ENCODE measurements at places on chromosomes 11 and 22.

- DNase-seq, result no peak
Measured at GRCh38 chr11:34120651-34121050, 15.2 kb downstream of the NAT10 start.

- no peak for DNase-seq
Measured at GRCh38 chr22:36955691-36956090, 42.3 kb downstream of the CSF2RB start.

GRCh38 chr11:47387944-47388696, 9.8 kb upstream of the SPI1 start:
- peak; percentile 86 for DNase-seq

- no peak for DNase-seq
Measured at GRCh38 chr11:43393765-43394355, 35.1 kb downstream of the TTC17 start.

DNA sequence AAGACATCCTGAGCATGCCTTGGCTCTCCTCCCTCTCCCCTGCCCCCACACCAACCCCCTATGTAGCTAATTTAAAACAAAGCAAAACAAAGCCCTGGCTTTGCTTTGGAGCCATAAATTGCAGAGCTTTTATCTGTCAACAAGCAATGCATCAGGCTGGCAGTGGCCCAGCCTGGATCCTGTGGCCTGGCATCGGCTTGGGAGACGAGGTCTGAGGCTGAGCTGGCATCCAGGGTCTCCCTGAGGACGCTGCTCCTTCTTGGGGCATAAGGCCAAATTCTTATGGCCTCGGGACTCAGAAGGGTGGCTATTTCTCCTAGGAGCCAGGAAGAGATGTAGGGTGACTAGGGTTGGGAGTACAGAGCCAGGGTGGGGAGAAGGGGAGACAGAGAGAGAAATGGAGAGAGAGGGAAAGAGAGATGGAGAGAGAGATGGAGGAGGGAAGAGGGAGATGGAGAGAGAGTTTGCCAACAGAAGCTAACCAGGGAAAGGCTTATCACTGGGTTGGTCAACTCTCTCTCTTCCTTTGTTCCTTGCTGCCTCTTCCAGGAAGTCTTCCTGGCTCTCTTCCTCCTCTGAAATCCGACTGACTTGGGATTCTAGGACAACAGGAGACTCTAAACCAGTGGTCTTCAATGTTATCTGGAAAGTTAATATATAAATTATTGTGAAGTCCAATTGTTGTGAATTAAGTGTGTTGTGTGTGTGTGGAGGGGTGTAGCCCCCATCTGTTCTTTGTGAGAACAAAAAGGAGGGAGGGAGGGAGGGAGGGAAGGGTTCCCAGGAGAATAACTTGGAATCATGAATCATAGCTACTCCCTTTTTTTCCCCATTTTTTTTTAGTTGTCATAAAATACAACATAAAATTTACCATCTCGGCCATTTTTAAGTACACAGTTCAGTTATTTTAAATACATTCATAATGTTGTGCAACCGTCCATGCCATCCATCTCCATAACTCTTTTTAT, 29.1 kb downstream of the TSPAN18 start:
- no peak for DNase-seq

DNA sequence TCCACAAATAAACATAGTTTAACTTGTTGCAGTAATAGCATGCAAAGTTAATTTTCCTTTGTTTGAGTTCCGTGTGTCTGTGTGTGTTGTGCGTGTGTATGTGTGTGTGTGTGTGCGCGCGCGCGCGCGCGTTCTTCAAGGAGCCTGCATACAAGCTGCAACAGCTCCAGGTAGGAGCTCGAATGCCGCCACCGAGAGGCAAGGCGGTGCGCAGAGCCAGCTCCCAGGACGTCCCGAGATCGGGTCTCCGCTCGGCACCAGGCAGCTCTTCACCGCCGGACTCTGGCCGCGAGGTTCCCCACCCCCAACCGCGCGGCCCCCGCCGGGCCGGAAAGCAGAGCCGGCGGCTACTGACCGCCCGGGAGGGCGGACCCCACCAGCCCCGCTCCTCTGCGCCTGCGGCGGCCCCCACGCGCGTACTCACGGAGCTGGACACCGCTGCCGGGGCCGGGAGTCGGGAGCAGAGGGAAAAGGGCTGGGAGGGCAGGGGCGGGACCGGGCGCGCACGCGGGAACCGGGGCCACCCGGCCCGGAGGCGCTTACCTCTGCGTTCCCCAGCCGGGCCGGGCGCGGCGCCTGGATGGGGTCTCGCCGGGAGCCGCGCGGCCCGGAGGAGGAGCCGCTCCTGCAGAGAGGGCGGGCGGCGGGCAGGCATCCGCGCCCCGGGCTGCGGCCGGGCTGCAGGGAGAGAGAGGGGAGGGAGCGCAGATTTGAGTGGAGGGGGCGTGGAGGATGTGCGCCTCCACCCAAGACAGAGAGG, 40.4 kb upstream of the AKIP1 start:
- DNase-seq, result no peak

- no peak for DNase-seq
Measured at GRCh38 chr11:56977314-56977713, 11.4 kb upstream of the OR5AK2 start.

DNA sequence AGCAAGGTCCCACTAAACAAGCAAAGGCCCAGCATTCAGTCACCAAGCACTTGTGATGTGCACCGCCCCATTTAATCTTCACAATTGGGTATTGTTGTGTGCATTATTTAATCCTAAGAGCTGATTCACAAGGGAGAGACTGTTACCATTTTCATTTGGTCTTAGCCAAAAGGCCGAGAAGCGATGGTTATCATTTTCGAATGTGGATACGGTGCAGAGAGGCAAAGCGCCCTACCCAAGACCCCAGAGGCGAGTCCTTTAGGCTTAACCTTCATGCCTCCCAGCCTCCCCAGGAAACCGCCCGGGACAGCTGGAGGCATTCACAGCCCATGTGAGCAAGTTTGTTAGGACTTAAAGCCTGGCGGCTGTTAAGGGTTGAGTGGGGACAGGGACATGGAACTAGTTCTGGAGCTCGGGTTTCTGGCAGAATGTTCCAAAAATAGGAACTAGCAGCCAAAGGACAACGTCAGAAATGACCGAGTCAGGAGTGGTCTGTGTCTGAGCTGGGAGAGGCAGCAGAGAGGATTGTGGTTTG, 13.0 kb upstream of the UPK3A start:
- DNase-seq, result no peak

DNA sequence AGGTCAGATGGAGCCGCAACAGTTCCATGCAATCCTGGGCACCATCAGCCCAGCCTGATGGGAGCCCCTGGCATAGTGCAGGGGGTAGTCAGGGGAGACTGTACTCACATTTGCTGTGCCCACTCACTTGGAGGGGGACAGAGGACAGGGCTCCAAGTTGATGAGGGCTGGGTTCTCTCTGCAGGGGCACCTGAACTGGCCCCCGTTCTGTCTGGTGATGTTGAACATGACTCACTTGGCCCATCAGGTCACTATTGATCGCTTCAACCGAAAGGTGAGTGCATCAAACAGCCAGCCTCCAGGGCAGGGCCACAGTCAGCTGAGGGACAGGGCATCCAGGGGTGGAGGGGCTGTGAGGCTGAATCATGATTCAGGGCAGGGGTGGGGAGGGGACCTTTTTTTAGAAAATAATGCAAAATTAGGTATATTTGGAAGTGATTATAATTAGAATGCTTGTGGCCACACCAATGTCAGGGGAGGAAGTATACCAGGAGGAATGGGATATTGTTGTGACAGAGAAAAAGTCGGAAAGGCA, 66.4 kb downstream of the OTOG start:
- no peak for DNase-seq

DNA sequence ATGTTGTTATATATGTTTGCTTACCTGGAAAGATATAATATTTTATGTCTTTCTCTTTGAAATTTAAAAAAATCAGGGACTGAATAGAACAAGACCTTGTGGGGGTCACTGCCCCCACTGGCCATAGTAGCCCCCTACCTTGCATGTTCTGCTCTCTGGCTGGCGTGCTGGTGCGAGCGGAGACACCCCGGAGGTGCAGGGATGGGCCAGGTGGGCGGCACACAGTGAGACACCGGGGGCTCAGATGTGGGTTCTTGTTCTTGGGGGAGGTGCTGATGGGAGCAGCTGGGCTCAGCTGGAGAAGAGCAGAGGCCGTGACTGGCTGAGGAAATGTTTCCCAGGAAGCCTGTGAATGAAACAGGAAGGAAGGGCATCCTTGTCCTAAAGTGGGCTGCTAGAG, 20.2 kb downstream of the GAB4 start:
- no peak for DNase-seq

DNA sequence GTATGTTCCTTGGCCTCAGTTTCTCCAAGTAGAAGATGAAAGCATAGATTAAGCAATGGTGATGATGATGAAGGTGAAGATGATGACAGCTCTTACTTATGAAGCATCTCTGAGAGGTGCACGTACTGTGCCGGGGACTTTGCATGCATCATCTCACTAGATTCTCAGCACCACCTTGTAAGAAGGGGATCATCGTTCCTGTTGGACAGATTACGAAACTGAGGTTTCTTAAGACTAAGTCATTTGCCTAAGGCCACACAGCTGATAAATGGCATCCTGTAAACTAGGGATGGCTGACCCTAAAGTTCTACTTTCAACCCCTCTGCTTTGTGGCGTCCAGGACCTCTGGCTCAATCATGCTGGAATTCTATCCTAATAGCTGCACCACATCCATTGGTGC, 8.7 kb downstream of the MS4A15 start:
- DNase-seq, result no peak

DNA sequence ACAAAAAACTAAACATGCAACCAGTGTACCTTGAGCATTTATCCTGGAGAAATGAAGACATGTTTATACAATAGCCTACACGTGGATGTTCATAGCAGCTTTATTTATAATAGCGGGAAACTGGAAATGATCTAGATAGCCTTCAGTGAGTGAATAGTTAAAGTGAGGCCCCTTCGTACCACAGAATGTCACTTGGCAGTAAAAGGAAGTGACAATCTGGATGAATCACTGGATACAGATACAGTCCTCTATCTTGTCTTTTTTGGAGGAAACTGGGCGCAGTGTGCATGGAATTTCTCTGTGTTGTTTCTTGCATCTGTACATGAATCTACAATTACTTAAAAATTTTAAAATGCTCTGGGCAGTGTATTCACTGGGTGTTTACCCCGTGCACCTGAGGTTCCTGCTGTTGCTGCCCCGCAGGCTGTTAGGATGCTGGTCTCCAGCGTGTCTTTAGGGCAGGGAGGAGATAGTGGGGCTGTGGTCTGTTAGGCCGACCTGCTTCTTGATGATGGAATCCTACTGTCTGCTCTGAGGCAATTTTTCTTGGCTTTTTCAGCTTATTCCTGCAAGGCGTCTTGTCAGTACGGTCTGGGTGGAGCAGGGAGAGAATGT, 23.2 kb downstream of the DERL3 start:
- no peak for DNase-seq

DNA sequence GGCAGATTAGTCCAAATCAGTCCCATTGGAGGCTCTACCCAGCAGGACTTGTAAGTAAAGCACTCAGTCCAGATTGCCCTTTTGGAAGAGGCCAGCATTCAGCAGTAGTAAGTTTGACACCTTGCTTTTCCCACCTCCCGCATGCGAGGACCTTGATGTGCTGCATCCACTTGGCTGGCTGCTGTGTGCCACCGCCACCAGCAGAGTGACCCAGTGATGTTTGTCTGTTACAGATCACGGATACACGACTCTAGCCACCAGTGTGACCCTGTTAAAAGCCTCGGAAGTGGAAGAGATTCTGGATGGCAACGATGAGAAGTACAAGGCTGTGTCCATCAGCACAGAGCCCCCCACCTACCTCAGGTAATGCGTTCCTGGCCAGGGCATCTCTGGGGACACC, 6.6 kb downstream of the SMARCB1 start:
- no peak for DNase-seq

GRCh38 chr11:125358254-125358840, 137.7 kb downstream of the FEZ1 start:
- DNase-seq, result no peak

GRCh38 chr11:47376107-47376524, 2.2 kb downstream of the SPI1 start:
- no peak for DNase-seq

- no peak for DNase-seq
Measured at GRCh38 chr11:110818032-110818687, 105.9 kb upstream of the ARHGAP20 start.

GRCh38 chr22:45718391-45718790, 46.8 kb downstream of the ATXN10 start:
- DNase-seq, result no peak

DNA sequence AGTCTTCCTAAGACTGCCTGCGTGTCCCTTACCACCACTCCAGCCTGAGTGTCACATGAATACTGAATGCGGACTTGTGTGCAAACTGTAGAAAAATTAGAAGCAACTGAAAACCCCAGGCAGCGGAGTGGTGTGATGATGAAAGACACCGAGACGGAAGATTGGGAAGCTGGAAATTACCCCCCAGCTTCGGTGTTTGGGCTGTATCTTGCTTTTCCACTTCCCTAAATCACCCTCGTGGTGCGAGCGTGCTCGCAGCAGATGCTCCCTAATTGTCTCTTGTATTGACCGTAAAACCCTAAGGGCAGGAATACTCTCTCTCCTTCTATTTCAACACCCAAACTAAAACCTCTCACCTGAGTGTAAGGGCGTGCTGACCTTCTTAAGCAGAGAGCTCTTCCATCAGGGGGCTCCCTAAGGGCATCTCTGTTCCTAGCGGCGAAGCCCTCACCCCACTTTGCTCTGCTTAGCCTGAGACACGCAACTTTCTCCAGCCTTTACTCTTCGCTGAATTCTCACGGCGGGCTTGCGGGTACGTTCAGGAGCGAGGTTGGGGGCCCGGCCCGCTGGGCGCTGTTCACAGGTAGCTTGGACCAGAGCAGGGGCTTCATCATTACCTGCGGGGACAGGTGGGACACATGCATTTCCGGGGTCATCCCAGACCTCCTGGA, 62.4 kb downstream of the CRYBB2 start:
- no peak for DNase-seq

- no peak for DNase-seq
Measured at GRCh38 chr11:95556342-95557163, 233.0 kb downstream of the FAM76B start.

- no peak for DNase-seq
Measured at GRCh38 chr11:35363246-35363801, 56.0 kb downstream of the SLC1A2 start.

DNA sequence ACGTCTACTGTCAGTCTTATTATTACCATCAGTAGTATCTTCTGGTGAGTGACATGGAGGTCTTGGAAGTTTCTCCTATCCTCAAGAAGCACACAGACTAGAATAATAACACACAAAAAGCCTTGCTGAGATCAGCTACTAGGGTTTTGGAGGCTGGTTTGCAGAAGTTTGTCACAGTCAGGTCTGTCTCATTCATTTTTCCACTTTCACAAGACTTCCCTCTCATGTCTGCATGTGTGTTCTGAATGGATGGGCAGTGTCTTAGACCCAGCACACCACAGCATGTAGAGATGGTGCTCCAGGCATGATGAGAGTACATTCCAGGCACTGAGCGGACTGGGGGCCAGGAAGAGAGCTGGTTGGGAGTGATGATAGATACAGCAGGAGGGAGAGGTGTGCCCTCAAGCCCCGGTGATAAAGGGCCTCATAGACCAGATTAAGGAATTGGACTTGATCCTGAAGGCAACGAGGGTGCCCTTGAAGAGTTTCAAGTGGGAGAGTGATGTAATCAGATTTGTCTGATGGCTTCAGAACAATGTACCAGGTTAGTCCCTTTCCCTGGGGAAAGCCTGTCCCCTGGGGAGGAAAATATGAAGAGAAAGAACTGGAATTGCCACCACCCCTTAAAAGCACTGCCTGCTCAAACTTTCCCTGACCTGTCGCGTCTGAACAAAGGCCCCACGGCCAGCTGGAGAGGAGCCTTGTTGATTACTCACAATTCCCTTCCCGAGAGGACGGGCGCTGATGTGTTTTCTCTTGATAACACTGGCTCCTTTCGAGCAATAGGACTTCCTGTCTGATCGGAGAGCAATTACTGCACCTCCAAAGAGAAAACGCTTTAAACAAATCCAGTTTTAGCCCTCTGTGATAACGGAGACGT, 45.1 kb upstream of the LMO2 start:
- DNase-seq, result no peak

- no peak for DNase-seq
Measured at GRCh38 chr11:66464916-66465315, 1.8 kb upstream of the PELI3 start.

All from GF-D8 (cell line).